Activated naive CD4-positive, alpha-beta T cell (primary cell): ENCODE measurements at places on chromosomes 1 and 21.
A peak's percentile ranks its signal among the peaks of the same experiment; 100 is the strongest.

DNA sequence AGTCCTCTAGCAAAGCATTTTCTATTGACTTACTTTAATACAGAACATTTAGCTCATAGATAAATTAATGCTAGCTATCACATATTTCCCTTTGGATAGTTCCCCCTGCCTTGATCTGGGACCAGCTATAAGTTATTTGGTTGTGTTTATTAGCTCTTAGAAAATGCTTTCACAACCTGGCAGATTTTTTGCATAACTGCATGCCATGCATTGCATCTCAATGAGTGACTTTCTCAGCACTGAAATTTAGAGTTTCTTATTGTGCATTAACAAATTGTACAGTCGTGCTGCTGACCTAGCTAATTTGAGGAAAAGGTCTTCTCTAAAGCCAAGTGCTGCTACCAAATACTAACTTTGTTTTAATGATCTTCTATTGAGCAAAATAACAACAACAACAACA, 164.8 kb downstream of the PLPPR5 start:
- DNase-seq, result no peak

GRCh38 chr1:18922848-18923755, 20.7 kb upstream of the ALDH4A1 start:
- DNase-seq, result no peak

DNA sequence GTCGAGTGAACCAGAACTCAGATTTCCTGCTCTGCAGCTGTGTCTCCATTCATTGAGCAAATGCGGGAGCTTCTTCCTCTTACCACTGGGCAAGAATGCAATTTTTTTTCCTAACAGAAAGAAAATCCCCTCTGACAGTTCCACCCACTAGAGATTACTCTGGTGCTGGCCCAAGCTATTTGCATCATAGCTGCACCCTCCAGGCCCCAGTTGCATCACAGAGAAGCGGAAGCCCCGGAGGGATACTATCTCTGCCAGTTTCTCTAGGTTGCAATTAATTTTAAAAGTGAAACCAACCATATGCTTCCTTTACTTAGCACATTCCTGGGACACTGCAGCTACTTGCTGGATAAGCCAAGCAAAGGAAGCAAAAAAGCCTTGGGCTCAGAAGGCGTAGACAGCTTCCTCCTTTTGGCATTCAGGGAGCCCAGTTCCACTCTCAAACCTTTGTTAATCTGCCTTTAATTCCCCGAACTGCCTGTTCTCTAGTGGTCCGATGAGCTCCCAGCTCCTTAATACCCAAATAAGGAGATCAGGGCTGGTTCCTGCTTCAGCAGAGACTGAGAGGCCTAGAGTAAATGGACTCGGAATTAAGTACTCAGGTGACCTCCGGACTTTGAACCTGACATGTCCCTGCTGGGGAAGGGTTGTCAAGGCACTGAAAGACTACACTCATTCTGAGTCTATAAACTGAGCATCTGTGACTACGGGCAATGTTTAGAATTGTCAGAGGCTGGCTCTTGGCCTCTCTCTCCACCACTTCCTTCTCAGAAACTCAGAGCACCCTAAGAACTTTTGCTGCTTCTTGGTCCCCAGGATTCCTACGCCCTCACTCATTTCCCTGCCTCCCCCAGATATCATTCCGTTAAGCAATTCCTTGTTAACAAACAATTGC, 72.5 kb upstream of the TNFSF18 start:
- no peak for DNase-seq

DNA sequence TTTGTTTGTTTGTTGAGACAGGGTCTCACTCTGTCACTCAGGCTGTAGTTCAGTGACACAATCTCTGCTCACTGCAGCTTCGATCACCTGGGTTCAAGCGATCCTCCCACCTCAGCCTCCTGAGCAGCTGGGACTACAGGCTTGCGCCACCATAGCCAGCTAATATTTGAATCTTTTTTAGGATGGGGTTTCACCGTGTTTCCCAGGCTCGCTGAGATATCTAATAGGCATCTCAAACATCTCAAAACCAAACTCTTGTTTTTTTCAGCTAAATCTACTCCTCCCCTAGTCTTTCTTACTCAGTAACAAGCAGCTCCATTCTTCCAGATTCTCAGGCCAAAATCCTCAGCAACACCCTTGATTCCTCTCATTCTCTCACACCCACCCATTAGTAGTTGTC, 22.0 kb upstream of the SRRM1 start:
- no peak for DNase-seq

- no peak for DNase-seq
Observed at GRCh38 chr1:8182034-8182761, 135.7 kb upstream of the SLC45A1 start.

DNA sequence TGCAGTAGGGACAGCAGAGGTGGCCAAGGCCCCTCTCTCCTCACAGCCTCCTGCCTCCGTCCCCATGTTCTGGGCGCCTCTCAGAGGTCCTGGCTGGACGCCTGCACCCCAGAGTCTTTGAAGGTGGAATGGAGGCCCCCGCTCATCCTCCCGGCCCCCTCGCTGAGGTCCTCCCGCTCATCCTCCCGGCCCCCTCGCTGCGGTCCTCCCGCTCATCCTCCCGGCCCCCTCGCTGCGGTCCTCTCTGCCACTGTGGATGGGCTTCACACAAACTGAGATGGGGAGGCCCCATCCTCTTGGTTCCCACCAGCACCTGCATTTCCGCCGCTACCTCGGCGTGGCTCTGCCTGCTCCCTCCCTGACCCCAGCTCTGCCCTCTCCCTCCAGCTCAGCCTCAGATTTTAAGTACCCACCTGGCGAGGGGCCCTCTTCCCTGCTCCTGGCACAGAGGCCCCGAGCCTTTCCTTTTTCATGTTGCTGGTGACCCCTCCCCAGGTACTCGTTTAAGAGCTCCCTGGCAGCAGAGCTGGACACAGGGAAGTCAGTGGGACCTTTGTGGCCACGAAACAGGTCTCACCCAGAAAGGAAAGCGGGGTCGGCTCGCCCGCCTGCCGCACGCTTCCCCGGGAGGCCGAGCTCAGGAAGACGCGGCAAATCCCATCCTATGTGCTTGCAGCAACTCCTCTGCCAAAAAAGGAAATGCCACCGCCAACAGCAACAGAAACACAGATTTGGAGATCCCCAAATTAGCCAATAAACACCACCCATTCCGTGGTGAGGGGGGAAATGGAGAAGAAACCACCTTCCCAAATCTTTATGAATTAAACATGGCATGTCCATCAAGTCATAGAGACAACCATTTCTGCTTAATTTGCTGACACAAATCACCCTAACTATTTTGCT, 143.7 kb downstream of the PRDM16 start:
- no peak for DNase-seq

GRCh38 chr1:154575951-154576566, 8.5 kb downstream of the CHRNB2 start:
- no peak for DNase-seq

DNA sequence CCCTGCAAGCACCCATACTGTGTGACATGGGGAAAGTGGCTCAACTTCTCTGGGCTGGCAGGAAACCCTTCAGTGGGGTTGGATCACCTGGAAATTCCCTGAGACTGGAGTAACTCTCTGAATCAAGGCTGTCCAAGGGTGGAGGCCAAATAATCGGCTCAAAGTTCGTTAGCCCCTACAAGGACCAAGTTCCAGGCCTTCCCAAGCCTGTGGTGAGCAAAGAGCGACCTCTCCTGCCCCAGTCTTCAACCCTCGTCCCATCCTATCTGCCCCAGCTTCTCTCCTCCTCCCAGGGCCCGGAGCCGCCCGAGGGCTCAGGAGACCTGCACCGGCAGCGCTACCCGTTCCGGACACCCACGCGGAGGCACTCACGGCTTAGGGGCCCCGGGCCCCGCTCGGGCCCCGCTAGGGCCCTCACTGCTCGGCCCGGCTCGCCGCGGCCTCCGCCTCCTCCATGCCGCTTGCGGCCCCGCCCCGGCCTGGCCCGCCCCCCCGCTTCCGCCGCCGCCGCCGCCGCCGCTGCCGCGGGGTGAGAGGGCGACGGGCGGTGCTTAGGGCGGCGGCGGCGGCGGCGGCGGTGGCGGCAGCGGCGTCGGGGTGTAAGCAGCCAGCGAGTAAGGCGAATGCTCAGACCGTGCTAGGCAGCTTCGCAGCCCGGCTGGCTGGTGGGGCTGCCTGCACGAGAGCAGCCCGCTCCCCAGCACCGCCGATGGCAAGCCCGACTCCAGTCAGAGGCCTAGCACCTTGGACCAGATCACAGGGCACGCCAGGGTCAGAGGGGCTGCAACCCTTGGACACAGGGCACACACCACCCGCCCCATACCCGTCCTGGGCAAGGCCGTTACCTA, at the start of gene POMGNT1:
Gene POMGNT1 (minus strand): TSS at position 471 of the 848 bp plus-strand sequence. CDS start 613 bp downstream, outside the sequence.
- DNase-seq, result peak; percentile 33

DNA sequence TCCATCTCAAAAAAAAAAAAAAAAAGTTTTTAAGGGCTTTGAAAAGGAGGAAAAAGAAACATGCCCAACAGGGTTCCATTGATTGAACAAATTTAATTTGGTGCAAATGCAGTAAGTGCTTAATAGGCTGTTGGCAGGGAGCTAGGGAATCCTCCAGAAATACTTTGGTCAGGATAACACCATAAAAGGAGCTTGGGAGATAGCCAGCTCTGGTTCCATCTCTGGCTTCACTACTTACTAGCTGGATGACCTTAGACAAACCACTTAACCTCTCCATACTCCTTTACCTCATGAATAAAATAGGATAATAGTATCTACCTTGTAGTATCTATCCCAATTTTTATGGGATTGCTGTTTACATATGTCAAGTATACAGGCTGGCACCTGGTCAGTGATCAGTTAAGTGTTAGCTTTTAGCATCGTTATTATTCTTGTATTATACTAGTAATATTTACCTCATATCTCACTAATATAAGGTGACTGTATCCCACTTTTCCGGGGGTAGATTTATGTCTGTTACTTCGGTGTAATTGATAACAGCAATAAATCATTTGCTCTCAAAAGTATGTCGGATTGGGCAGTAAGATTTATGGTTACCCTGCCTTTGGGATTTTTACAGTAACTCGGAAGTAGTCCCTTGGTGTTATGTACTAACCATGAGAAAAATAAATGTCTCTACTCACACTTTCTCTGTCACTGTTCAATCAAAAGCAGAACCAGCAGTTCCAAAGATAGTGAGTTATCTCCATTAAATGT, 36.4 kb downstream of the BTG3 start:
- no peak for DNase-seq

- no peak for DNase-seq
Observed at GRCh38 chr1:228740543-228741317, 5.5 kb downstream of the RHOU start.

DNA sequence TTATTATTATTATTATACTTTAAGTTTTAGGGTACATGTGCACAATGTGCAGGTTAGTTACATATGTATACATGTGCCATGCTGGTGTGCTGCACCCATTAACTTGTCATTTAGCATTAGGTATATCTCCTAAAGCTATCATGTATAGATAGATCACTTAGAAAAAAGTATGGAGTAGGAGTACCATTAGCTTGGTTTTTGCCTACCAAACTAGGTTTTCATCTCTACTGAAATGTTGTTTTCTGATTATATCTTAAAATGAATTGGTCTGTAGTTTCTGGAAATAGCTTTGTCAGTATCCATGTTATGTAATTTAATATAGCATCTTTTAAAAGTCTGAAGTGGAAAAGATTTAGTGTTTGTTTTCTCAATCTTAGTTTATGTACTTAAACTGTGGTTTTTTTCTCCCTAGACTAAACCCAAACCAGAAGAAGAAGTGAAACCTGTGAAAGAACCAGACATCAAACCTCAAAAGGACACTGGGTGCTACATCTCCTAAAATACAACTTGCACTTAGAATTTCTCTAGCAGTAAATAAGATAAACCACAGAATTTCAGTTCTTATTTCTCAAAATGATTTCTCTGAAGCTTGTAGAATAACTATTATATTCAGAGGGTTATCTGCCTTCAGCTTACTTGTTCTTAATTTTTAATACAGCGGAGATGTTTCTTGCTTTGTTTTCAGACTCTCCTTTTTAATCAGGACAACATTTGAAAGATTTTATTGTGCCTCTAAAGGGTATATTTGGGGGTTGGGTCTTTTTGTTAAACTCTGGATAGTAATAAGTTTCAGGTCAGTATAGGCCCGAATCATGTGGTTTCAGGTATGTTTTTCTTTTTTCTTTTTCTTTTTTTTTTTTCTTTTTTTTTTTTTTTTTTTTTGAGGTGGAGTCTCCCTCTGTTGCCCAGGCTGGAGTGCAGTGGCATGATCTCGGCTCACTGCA, 4.5 kb upstream of the FAM177B start:
- no peak for DNase-seq

- DNase-seq, result no peak
Observed at GRCh38 chr1:115173151-115173550, 83.8 kb upstream of the TSPAN2 start.

DNA sequence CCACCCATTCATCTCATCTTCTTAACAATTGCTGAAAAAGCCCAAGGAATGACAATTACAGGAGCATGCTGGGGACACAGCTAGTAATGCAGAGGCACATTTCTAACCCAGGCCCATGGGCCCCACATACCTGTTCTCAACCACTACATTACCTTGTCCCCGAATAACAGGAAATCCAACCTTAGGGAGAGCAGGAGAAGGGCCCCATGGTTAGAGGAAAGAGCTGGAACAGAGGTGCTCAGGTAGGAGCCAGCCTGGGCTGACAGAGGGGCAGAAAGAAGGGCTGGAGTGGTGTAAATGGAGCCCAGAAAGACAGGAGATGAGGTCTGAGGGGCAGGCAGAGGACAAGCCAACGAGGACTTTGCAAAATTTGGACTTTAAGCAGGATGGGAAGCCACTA, 11.4 kb upstream of the S100A8 start:
- DNase-seq, result no peak

- DNase-seq, result no peak
Observed at GRCh38 chr1:160186729-160187128, 3.6 kb upstream of the CASQ1 start.

DNA sequence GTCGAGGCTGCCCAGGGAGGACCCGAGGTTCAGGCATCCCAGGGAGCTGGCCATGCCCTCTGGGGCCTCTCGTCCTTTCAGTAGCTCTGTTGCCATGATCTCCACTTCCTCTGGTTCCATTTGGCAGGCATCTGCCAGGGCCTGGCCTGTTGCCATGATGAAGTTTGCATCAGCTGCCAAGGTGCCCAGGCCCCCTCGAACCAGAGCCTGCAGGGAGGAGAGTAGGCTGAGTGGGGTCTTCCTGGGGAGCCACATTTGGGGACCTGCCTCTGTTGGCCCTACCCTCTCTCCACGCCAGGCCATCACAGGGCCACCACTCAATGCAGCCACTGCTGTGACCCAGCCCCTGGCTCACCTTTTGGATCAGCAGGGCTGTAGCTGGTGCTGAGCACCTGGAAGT, 16.4 kb upstream of the KIF21B start:
- DNase-seq, result no peak

DNA sequence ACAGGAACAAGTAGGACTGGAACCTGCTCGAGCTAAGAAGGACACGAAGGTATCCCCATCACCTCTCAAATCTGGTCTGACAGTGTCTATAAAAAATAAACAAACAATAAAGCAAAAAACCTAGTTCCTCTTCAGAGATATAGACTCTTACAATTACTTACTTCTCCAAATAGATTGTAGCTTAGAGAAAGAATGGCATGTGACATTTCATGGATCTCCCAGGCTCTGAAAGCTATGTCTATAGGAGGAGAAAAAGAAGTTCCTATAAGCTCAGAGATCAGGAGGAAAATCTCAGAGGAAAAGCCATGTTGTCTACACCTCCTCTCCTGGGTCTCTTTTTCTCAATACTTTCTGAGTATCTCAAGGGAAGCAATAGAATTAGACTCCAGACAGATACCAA, 12.3 kb upstream of the OR10J5 start:
- no peak for DNase-seq

- no peak for DNase-seq
Observed at GRCh38 chr1:45340816-45341466, 701 bp upstream of the MUTYH start.
